Cerebellar cortex (tissue), 1 donor: ENCODE measurements at places on chromosomes 7 and 10.

GRCh38 chr7:11969643-11970042 is 137.6 kb upstream of the THSD7A start:
- DNase-seq: no peak

DNA sequence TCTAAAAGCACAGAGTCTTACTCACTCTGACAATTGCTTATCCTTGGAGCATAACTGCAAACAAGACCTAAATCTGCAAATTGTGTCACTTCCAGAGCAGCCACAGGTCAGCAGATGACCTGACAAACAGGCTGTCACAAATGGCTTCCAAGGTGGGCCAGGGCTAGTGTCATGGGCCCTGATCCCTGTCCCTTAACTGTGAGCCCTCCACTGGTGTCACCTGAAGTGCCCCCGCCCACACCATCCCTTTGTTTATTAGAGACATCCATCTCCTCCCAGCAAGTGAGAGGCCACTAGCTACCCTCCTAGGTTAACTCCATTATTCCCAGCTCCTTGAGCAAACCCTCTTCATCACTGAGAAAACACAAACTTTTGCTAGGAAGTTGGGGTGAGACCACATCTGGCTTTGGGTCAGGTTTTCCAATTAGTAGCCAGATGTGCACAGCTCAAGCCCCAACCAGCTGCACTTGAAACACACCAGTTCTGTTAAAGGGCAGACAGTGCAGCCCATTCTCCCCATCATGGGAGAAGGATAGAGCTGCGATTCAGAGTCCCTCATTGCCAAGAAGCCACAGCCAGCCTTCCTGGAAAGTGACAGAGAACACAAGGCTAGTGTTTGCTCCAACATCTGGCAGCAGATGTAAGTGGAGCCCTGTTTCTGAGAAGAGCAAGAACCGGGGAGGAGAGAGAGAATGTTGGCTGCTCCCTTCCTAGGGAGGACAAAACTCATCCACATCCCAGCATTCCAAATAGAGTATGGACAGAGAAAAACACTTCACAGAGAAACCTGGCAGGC is 75.7 kb upstream of the NANOS1 start:
- no peak for DNase-seq

DNA sequence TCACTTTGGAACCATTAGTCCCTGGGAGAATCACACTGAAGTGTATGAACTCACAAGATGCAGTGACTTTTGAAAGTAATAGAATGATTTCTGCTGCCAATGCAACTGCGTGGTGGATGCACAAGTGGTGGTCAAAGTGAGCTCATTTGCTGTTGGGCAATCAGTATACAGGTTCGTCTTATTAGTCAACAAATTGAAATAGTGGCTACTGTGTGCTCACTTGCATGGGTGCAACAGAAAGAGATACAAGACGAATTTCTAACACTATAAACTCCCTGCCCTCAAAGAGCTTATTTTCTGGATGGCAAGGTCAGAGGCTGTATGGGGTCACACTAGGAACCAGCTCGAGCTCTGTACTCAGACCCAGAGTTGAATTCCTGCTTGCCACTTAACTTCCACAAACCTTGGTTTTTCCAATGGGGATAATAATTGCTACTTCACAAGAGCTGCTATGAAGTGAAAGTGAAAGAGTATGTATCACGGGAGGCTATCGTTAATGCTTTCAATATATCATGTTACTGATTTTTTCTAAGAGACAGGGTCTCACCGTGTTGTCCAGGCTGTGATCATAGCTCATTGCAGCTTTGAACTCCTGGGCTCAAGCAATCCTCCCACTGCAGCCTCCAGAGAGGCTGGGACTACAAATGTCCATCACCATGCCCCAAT is 8.3 kb upstream of the BCL7B start:
- no peak for DNase-seq

- no peak for DNase-seq
Observed at GRCh38 chr10:101565936-101566332, 22.1 kb downstream of the POLL start.

GRCh38 chr10:91614225-91614624 is 18.6 kb downstream of the PPP1R3C start:
- no peak for DNase-seq

GRCh38 chr7:1659696-1660095 is 10.4 kb upstream of the ELFN1 start:
- DNase-seq: no peak

DNA sequence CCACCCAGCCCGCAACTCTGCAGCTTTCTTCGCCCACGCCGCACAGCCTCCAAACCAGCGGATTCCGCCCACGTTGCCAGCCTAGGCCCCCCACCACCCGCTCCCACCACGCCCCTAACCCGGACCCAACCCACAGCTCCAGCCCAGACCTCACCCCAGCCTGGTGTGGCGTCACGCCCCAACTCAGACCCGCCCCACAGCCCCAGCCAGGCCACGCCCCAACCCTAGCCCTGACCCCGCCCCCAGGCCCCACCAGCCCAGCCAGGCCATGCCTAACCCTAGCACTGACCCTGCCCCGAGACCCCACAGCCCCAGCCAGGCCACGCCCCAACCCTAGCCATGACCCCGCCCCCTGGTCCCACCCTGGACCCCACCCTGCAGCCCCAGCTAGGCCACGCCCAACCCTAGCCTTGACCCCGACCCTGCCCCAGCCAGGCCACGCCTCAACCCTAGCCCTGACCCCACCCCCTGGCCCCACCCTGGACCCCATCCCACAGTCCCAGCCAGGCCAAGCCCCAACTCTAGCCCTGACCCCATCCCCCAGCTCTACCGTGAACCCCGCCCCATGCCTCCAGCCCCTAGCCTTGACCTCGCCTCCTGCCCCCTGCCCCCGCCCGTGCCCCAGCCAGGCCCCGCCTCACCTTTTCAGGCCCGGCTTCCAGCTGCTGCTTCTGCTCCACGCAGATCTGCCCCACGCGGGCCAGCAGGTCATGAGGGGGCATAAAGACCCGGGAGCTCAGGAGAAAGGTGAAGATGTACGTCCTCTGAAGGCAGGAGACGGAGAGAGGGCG is 64.0 kb downstream of the RASGEF1A start:
- DNase-seq: no peak

DNA sequence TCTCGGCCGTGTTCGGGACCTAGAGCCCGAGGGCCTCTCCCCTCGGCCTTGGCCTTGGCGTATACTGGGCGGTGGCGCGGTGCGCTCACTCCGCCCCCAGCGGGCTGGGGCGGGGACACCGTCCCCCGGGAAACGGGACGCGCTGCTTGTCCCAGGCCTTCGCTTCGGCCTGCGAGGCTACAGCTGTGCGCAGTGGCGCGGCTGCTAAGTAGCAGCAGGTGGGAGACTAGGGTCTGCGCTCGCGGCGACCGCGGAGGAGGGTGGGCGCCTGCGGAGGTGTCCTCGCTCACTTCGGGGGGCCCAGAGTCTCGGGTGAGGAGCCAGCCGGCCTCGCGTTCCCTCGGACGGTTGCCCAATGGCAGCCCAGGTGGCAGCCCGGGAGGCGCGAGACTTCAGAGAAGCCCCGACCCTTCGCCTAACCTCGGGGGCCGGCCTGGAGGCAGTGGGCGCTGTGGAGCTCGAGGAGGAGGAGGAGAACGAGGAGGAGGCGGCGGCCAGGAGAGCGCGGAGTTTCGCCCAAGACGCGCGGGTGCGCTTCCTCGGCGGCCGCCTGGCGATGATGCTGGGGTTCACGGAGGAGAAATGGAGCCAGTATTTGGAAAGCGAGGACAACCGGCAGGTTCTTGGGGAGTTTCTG is at the start of gene DNAH11:
DNAH11 (plus strand) TSS at position 149 of the 637 bp plus-strand sequence; CDS start at position 356, 207 bp downstream.
- DNase-seq: no peak
